ENCODE measurements at places on chromosomes 4 and X.

GRCh38 chr4:183099537-183100297 lies 660 bp downstream of the WWC2 start:
- DNase-seq: peak; percentile 19

- DNase-seq: no peak
These were observed 449.1 kb upstream of the SMIM31 start for GRCh38 chr4:164304861-164305260.

DNA sequence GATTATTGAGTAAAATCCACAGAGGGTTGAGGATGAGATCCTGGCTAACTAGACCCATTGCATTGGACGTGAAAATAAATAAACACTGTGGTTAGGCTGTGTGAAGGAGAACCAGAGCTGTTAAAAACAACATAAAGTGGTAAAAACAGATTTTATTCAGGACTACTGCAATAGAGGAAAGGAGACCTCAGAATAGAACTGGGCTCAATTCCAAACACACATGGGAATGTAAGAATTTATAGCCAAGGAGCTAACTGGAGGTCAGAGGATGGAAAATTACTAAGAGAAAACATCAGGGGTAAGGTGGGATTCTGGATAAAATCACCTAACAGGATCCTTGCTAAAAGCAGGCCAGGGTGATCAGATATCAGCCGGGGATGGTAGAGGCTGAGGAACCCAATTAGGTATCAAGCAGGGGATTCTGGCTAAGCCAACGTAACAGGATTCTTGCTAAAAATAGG lies 112.4 kb downstream of the RNF150 start:
- no peak for DNase-seq

DNA sequence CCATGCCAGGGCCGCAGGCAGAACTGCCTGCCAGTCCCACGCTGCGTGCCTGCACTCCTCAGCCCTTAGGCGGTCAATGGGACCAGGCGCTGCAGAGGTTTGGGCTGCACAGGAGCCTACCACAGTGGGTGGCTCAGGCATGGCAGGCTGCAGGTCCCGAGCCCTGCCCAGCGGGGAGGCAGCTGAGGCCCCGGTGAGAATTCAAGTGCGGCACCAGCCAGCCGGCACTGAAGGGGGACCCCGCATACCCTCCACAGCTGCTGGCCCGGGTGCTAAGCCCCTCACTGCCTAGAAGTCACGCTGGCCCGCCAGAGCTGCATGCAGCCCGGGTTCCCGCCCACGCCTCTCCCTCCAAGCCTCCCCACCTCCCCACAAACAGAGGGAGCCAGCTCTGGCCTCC lies 302.5 kb upstream of the UGT8 start:
- no peak for DNase-seq

DNA sequence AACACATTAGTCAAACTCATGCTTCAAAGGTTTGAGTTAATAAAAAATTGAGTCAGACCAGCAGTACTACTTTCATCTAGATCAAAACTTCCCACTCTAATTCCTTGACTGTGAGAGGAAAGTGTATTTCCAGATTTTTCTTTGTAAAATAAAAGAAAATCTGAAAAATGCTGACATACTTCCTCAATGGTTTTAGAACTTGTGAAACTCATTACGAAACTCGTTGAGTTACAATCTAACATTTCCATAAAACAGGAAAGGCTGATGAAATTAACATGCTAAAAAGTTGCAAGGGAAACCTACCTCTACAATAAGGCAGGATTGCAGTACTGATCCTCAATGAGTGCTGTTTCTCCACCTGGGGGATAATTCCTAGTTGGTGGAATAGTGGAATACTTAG lies 217.8 kb upstream of the HCCS start:
- DNase-seq: no peak

GRCh38 chr4:69167300-69167699 lies 47.2 kb downstream of the UGT2B11 start:
- DNase-seq: no peak

DNA sequence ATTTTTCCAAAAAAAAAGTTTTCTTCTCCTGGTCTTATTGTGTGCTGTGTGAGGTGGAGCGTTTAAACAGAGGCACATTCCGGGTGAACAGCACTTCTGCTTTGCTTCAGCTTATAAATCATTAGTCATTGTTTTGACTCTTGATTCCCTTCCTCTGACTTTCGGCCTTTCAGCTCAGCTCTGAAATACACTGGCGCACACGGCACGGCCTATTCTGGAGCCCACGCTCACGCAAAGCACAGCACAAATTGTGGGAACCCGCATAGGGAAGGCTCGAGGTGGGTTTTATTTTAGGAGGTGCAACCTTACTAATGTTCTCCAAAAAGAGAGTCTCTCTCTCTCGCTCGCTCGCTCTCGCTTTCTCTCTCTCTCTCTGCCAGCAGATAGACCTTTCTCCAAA lies 4.0 kb downstream of the POU3F4 start:
- DNase-seq: no peak

DNA sequence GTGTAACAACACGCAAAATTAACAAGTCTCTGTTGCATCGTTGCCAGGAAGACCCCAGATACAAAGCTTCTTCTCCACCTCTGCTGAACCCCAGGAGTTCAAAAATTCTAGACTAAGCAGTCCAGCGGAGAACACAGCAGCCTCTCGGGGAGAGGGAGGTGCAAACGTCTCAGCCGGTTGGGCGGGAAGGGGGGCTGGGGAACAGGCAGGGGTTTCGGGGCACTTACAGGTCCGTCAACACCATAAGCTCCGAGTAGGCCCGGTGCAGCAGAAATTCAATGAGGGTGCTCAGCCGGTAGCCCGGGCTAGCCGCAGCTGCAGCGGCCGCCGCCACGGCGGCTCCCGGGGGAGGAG lies 394 bp downstream of the MED14 start:
- DNase-seq: no peak

- DNase-seq: no peak
These were observed 73.9 kb upstream of the MED14 start for GRCh38 chrX:40809210-40809609.

- DNase-seq: no peak
These were observed 94.9 kb downstream of the MGST2 start for GRCh38 chr4:139760567-139760966.

DNA sequence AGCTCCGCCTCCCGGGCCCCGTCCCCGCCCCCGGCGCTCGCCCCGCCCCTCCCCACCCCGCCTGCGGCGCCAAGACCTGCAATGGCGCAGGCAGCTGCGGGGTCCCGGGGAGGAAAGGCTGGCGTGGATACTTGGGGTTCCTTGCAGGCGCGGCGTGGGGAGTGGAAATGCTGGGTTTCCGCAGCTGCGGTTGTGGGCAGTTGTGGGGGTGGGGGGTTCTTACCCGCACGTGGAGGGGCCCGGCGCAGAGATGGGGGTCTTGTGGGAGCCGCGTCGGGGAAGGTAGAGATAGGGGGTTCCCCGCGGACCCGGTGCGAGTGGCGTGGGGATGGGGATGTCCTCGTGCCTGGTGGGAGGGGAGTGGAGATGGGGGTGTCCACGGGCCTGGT lies 680 bp upstream of the ASMTL start:
- DNase-seq: no peak

DNA sequence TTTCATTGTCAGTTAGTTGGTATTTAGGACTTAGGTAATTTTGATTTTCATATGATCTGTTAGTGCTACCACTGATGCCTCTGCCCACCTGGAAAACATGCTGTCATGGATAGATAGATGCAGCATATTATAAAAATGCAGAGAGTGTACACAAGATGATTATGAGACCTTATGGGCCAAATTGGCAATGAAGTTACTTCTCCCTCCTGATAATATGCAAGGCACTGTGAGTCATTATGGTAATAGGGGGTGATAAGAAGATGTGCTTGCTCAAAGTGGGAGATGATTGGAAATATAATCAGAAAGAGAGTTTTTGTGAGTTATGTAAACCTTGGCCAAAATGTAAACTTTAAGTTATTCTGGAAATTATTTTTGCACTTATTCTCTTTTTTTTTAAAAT lies 56.6 kb upstream of the RHOH start:
- DNase-seq: no peak

- DNase-seq: no peak
These were observed 132.8 kb downstream of the PCDH19 start for GRCh38 chrX:100277231-100277630.

DNA sequence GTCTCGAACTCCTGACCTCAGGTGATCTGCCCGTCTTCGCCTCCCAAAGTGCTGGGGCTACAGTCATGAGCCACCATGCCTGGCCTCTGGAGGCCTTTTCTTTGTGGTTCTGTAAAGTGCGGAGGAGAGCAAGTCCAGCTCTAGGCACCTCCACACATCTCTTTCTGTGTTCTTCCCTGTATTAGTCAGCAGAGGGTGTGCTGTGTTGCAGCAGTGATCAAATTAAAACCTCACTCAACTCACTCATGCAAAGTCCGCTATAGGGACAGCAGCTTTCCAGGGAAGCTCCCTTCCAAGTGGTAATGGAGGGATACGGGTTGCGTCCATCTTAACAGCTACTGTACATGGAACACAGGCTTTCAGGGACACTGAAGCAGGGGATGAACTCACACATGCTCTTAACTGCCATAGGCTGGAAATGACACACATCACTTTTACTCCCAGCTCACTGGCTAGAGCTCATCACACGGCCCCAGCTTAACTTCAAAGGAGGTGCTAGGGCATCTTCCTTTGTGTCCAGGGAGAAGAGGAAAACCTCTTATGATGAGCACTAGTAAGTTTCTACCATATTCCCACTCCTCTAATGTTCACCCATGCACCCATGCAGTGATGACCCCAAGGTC lies 36.0 kb upstream of the CCNG2 start:
- peak; percentile 14 for DNase-seq

DNA sequence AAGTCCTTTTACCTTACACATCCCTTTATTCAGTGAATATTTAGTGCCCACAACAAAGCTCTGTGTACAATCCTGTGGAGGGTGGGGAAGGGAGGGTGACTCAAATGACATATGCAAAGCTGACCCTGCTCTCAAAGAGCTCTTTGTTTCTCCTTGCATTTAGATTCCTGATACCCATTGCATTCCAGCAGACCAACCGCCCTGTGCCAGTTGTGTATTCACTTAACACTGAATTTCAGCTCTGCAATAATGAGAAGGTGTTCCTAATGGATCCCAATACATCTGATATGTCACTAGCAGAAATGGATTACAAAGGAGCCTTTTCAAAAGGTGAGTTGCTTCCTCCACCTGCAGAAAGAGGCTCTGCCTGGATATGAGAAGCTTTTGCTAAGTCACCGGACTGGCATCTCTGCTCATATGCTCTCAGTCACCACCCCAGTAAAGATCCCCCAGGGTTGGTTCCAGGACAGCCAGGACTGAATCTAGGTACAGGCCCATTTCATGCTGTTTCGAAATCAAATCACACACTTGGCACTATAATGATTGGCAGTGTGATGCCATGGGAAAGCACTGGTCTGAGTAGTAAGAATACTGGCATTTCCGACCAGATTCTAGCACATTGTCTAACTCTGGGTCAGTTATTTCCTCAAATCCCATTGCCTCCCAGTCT lies 17.1 kb upstream of the ANXA3 start:
- DNase-seq: no peak

GRCh38 chr4:7281691-7282665 lies 89.6 kb downstream of the SORCS2 start:
- DNase-seq: no peak

- no peak for DNase-seq
These were observed 16.8 kb downstream of the KDM6A start for GRCh38 chrX:44889824-44890223.

DNA sequence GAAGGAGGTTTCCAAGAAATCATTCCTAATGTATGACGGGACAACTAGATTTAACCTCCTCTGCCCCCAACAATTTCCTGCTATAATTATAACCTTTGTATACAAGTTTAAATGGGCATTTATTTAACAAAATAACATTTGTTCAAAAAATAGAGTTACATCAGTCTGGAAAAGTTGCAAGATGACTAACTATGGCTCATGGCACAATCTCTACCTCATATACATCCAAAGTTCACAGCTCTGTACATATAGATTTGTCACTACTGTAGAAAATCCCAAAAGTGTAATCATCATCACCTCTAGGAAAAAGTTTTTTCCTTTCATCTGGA lies 3.8 kb upstream of the RPS6KA3 start:
- DNase-seq: no peak

DNA sequence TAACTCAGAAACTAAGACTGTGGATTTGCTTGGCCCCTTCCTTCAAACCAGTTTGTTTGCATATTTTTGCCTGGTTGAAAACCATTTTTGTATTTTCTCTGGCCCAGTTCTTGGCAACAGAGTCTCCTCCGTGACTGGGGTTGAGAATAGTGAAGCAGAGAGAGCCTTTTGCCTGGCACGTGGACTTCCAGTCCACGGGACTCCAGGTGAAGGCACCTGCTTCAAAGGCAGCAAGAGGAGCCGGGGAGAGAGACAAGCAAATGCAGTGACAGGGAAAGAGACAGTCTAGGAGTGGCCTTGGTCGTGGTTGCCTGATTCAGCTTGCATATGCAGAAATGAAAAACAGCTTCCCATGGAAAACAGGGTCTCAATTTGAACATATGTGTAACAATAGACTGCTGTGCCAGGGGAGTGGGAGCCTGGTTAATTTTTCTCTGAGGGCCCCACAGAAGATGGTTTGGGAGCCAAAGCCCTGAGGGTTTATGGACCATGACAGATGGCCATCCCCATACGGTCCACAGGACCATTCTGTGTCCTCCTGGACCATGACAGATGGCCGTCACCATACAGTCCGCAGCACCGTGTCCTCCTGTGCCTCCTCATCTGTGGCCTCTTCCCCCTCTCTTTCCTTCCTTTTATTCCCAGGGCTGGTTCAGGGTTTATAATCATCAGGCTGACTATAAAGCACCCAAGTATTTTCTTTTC lies 272.2 kb upstream of the RASGEF1B start:
- DNase-seq: no peak

GRCh38 chr4:83114576-83114975 lies at the start of gene PLAC8:
TSS of gene PLAC8 (minus strand) at chr4:83114729. CDS start at chr4:83107921, 6,808 bp downstream.
- peak; percentile 15 for DNase-seq

DNA sequence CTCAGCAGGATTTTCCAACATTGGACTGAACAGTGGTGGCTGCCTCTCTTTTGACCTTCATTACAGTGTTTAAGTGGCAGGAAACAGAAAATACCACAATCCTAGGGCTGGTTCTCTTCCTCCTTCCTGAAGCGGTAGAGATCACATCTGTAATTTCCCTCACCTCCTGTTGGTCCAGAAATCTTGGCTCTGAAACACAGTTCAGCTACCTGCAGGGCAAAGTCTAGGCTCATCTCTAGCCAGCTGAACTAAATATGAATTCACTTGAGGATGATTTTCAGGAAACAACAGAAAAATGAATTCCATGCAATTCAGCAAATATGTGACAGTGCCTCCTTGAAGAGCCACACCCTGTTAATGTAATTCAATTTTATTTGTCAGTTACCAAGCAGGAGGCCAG lies 531.9 kb downstream of the INPP4B start:
- DNase-seq: no peak

- no peak for DNase-seq
These were observed 101.4 kb downstream of the WWC2 start for GRCh38 chr4:183200453-183200852.

- no peak for DNase-seq
These were observed 330.5 kb upstream of the ZFP42 start for GRCh38 chr4:187665086-187665485.

GRCh38 chrX:65601126-65601525 lies 66.3 kb upstream of the MSN start:
- no peak for DNase-seq

GRCh38 chrX:37646254-37646653 lies 39.3 kb upstream of the XK start:
- DNase-seq: peak; percentile 7

Measured in HEK293T (cell line).